Bone marrow (tissue), 2 donors: ENCODE measurements at places on chromosomes 5 and 9.

DNA sequence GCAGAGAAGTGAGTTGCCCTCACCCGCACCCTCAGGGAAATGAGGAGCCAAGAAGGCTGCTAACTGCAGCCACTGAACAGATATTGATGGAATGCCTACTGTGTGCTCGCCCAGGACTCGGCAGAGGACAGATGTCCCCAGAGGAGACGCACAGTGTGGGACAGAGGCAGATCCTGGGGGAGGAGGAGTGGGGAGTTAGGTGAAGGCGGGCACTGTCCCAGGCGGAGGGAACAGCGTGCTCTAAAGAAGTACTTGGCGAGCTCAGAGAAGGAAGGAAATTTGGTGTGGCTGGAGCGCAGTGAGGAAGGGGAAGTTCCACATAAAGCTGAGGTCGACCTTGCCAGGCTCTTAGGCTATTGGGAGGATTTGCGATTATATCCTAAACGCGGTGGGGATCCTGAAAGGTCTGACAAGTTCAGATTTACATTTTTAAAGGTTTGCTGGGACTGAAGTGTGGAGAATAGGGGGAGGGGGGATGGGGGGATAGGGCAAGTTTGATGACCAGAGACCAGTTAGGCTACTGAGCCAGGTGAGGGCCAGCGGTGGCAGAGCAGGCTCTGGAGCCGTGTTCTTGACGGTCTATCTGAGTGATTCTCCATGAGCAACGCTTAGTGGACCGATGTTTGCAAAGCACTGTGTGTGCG, 23.6 kb upstream of the CERCAM start:
- no peak for DNase-seq

GRCh38 chr5:54695198-54695966, 177.8 kb downstream of the SNX18 start:
- no peak for DNase-seq

GRCh38 chr9:14277244-14277643, 36.7 kb downstream of the NFIB start:
- no peak for DNase-seq

DNA sequence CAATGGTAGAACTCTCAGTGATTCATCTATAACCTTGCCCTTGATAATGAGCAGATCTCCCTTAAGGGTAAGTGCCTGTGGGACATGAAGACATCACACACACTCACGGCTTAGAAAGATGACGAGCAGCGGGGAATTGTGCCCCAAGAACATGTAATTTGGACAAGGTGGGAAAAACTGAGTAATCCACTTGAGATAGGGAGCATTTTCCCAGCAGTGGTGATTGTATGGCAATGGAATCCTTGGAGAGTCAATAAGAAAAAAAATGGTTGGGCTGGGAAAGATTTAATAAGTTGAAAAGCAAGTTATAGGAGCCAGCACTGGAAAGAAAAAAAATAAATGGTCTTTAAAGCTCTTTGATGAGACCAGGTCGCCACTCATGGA, 193.1 kb downstream of the GLIS3 start:
- DNase-seq, result no peak

DNA sequence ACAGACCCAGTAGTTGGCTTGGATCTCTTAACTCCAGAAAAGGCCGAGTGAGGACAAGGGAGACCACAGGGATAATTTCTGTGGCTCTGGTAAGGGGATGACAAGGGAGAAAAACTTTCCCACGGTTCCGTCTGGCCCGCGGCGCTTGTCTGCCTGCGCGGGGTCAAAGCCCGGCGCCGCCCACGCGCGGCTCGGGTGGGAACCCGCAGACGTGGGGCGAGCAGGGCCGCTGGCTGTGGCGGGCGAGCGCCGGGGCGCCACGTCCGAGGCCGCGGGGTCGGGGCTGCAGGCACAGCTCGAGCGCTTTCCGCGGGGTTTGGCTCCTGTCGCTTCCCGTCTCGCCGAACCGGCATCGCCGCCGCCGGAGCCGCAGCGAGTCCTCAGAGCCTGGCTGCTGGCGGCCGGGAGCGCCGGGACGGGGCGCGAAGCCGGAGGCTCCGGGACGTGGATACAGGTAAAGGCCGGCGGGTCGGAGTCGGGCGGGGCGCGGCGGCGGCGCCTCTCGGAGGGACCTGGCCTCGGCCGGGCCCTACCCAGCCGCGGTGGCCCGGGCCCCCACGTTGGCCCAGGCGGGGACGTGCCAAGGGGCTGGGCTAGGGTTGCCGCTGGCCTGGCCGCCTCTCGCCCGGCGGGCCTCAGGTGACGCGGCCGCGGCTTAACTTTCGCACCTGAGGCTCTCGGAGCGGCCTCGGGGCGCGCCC, at the start of gene RNF180:
RNF180 (plus strand) TSS at position 344 of the 701 bp plus-strand sequence. CDS start 34,965 bp downstream, outside the sequence.
- no peak for DNase-seq

DNA sequence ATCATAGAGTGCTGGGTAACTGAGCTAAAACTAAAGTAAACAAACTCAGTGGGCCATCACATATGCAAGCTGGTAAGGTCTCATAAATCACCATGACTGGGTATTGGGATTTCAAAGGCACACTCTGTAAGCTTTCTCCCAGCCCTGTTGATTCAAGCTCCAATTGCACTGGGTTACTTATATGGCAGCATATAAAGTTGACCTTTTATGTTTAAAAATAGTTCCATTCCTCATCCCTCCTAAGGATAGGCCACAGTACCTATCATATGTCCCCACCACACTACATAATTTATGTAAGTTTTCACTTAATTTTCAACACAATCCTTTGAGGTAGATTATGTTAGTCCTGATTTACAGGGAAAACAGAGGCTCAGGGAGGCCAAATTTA, 438.4 kb downstream of the RAB3C start:
- DNase-seq, result no peak

DNA sequence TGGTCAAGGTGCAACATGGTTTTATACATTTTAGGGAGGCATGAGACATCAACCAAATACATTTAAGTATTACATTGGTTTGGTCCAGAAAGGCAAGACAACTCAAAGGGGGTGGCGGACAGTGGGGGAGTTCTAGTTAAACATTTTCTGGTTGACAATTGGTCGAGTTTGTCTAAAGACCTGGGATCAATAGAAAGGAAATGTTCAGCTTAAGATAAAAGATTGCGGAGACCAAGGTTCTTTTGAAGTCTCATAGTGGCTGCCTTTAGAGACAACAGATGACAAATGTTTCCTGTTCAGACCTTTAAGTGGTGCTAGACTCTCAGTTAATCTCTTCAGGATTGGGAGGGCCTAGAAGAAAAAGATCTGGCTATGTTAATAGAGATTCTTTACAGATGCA, 47.7 kb upstream of the TTC39B start:
- DNase-seq, result no peak

- DNase-seq, result no peak
Observed at GRCh38 chr5:65796751-65797316, 74.8 kb downstream of the NLN start.

GRCh38 chr5:150457121-150457520, 7.6 kb upstream of the RPS14 start:
- DNase-seq, result no peak

DNA sequence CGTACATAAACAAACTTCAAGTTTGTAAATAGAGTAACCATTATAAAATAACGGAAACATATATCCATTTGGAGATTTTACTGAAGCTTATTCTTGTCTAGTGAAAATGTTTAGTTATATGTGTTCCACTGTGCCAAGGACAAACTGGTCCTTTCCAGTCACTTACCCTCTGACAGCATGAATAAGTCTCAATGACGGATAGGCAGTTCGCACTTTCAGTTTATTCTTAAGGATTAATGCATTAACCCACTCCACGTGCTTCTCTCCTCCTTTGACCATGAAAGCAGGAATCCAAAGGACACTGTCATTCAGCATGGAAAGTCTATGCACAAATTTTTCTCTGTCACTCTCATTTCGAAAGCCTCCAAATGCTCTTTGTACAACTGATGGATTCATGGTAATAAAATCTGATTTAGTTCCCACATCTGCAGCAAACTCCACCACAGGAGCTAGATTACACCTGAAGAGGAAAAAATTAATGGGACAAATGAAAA, 47.1 kb downstream of the ST8SIA4 start:
- no peak for DNase-seq

DNA sequence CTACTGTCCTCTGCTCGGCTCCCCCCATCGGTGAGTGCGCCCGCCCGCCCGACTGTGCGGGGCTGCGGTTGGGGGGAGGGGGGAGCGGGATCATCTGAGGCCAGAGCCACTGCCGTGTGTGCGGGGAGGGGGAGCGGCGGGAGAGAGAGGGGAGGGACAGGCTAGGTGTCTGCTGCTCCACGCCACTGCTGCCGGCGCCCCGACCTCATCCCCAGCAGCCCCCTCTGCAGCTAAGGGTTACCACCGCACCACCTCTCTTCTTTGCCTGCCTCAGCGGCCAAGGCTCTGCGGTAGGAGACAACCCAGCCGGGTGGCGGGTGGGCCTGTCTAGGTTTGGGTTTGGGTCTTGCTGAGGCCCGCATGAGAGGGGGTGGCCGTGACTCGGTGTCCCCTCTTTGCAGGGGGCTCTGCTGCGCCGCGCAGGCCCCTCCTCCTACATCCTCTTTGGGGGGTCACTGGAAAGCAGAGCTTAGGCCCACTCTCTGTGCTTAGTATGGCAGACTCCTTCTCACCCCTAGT, 670 bp upstream of the PURA start:
- DNase-seq, result no peak

GRCh38 chr9:130204959-130205358, 32.8 kb downstream of the NCS1 start:
- no peak for DNase-seq

- no peak for DNase-seq
Observed at GRCh38 chr5:31733371-31733770, 94.4 kb downstream of the PDZD2 start.

GRCh38 chr5:109394806-109395205, 15.0 kb downstream of the PJA2 start:
- no peak for DNase-seq

GRCh38 chr5:167880420-167880819, 411.0 kb upstream of the WWC1 start:
- DNase-seq, result no peak

DNA sequence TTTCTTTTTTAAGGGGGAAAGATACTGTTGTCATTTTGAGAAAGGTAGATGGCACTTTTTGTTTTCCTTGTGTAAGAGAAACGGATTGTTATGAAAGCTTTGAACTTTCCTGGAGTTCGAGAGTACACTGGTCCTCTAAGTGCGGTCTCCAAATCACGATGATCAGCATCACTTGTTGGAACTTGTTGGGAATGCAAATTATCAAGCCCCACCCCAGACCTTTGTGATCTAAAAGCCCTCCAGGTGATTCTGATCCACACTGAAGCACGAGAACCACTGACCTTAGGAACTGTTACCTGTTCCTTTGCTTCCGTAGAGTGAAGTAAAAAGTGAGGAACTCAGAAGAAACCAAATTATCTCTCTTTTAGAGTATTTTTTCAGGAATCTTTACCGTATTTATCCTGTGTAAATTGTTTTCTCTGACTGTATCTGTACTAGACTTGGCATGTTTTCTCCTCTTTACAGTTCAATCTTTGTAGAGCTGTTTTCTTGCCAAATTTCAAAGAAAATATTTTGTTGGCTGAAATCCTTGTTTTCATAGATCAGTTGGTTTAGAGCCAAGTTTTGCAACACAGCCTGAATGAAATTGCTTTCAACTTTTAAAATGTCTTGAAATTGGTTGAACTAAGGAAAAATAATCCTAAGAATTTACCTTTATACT, 4.0 kb downstream of the MAT2B start:
- no peak for DNase-seq
